Mesothelial cell of epicardium (in vitro differentiated cells): ENCODE measurements at places on chromosomes 1 and 21.
A peak's percentile ranks its signal among the peaks of the same experiment; 100 is the strongest.

DNA sequence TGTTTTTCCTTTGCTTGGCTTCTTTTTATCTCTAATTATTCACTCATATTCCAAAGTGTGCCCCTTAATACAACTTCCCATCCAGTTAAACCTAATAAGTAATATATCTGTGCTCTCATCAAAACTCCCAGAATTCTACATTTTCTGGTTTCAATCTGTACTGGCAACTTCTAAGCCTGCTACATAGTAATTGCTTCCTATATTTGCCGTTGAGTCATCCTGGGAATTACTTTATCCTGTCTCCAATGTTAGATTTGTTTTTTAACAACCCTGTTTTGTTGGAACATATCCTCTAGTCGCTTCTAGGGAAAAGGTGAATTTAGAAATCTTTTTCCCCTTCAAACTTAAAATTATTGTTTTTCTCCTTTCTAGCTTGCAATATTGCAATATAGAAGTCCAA, 620.5 kb upstream of the PKN2 start:
- DNase-seq: no peak

GRCh38 chr1:220905650-220906560, 26.7 kb downstream of the HLX start:
- no peak for DNase-seq

DNA sequence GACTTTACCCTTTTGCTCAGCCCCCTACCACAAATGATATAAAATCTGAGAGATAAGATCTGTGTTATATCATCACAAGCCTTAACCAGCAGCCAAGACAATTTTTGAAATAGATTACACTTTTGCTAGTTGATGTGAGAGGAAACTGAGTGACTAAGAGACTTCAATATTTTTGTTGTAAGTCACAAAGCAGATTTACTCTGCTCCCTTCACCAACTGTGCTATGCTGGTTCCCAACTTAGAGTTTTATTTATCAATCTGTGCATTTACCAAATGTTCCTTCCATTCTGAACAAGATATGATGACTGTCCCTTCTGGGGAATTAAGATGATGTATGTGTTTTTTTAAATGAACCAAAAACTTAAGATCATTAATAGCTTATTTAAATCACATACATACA, 12.1 kb upstream of the GRIK1 start:
- DNase-seq: no peak

GRCh38 chr1:1179983-1180861, 6.5 kb downstream of the TTLL10 start:
- DNase-seq: no peak

DNA sequence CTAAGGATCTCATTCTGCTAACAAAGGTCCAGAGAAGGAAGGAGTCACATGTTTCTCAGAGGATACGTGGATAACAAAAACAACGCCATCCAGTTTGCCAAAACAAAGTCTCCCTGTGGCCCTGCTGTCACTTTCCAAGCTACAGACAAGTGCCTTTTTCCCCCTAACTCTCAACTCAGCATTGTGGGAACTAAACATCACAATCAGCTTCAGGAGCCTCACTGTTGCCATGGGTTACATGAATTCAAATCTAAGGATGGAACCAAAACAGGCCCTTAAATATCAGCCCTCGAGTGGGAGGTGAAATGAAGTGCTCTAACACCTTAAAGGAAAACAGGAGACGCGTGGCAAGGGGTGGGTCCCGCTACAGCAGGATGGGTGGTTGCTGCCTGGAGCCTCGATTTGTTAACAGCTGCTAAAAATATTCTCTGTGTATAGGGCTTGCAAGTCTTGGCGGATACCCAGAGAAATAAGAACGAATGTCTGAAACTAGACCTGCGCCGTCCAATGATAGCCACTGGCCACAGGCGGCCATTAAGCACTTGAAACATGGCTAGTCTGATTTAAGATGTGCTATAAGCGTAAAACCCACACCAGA, 66.4 kb upstream of the SOD1 start:
- no peak for DNase-seq

DNA sequence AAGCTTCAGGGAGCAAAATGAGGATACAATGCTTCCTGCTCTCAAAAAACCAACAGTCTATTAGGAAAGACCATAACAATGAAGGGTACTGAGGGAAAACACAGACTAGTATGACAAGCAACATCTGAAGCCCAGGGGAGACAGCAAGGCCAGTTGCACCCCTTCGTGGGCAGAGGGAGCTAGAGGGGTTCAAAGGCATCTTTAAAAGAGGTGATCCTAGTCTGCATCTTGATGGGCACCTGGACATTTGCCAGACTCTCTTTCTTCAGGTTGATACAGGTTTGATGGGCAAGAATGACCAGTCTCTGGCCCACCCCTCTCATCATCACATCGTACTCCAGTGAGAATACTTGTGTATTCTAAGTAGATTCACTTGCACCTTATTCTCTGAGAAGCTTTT, 177.7 kb downstream of the VAV3 start:
- DNase-seq: no peak

GRCh38 chr1:180928331-180929230, 15.9 kb downstream of the KIAA1614 start:
- DNase-seq: no peak

DNA sequence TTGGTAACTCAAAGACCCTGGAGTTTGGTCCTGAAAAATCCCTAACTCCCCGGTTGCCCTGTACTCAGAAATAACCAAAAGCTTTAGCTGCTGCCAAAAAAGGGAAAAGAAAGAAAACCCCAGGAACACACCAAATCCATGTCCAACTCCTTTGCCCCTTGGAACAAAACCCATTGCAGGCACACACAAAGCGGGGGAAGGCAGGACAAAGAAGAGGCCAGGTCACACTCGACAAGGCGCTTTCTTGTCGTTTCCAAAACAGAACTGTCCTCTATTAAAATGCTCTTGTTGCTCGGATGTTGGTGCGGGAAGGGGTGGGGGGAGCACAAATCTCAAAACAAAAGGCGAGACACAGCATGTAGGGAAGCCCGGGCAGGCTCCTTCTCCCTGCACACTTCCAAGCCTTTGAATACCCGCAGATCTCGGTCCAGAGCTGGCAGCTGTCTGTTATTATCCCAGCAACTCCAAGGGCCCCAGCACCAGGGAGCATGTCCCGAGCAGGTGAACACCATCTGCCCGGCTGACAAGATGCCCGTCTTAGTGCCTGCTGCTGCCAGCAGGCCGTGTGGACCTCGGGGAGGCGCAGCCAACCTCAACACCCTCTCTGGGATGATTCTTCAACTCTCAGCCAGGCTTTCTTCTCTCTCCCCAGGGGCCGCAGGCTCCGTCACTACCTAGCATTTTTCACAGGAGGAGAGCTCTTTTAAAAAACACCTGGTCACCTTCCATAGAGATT, 96.4 kb downstream of the SSBP3 start:
- DNase-seq: no peak

- no peak for DNase-seq
These were observed 16.3 kb downstream of the PDZK1 start for GRCh38 chr1:145690587-145691558.

DNA sequence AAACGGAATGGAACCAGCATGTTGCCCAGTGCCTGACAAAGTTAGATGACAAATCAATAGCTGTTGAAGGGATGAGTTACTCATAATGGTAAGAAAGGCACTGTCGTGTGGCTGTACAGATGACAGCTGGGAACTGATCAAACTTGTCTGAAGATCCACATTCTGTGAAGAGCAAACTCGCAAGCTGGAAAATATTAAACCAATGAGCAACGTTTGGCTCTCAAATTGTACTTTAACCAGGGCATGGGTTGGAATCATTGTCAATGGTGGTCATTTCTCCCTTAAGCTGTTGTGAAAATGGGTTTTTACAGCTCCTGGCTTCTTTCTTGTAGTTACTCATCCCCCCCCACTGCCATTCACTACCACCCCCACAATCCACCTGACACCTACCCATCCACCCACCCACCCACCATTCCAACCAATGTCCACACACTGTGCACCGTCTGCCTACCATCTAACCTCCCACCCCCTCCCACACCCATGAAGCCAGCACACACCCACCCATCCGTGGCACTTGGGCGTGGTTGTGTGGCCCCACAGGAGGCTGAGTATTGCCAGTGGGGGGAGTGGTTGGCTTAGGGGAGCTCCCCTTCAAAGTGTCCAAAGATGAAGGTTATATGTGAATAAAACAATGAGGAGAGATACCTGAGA, 46.7 kb downstream of the CLDN14 start:
- DNase-seq: no peak

- DNase-seq: no peak
These were observed 84.1 kb upstream of the RRP15 start for GRCh38 chr1:218200979-218201378.

GRCh38 chr1:10398734-10399443, at the start of gene PGD:
TSS of gene PGD (plus strand) at chr1:10399064. CDS start at chr1:10399118, 54 bp downstream.
- DNase-seq: peak; percentile 98

DNA sequence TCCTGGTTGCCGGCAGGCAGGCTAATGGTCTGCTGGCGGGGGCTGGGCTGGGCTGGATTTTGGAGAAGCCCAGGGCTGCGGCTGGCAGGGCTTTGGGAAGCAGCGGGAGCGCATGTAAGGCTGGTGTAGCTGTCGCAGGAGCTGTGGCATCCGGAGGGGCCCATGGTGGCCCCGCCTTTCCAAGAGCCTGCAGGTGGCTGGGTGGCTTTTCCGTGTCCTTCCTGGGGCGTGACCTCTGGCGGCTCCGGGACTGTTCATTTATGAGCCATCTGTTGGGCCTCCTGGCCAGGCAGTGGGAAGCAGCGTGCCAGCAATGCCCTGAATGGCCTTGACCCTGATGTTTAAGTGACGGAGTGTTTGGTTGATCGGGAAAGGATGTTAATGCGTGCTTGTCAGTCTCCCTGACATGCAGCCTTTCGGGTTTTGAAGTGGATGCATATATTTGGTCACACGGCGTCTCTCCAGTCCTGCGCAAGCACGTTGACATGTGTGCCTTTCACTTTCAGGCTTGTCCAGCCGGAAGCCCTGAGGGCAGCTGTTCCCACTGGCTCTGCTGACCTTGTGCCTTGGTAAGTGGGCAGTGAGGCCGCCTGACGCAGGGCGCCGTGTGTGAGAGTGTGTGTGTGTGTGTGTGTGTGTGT, 38.5 kb downstream of the AGPAT3 start:
- no peak for DNase-seq

GRCh38 chr1:96334236-96334557, 387.4 kb upstream of the PTBP2 start:
- DNase-seq: no peak

GRCh38 chr1:161943737-161944136, 79.9 kb downstream of the OLFML2B start:
- DNase-seq: no peak

GRCh38 chr1:5637171-5637570, 355.1 kb downstream of the NPHP4 start:
- DNase-seq: peak; percentile 28

DNA sequence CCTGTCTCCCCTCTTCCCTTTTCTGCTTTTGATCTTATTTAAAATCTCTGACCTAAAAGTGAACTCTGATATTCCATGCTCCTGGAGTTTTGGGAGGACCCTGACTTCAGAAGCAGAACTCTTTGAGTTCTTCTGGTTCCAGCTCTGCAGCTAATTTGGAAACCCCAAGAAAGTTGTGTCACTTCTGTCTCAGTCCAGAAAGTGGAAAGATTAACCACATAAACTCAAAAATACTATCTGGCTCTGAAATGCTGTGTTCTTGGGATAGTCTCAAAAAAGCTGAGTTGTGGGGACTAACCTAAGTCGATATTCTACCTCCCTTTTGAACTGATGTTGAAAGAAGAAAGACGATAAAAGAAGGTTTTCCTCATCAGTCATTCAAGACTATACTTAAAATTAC, 59.8 kb downstream of the ITPKB start:
- no peak for DNase-seq

- no peak for DNase-seq
These were observed 1441.0 kb downstream of the BRINP3 start for GRCh38 chr1:189036628-189037027.

DNA sequence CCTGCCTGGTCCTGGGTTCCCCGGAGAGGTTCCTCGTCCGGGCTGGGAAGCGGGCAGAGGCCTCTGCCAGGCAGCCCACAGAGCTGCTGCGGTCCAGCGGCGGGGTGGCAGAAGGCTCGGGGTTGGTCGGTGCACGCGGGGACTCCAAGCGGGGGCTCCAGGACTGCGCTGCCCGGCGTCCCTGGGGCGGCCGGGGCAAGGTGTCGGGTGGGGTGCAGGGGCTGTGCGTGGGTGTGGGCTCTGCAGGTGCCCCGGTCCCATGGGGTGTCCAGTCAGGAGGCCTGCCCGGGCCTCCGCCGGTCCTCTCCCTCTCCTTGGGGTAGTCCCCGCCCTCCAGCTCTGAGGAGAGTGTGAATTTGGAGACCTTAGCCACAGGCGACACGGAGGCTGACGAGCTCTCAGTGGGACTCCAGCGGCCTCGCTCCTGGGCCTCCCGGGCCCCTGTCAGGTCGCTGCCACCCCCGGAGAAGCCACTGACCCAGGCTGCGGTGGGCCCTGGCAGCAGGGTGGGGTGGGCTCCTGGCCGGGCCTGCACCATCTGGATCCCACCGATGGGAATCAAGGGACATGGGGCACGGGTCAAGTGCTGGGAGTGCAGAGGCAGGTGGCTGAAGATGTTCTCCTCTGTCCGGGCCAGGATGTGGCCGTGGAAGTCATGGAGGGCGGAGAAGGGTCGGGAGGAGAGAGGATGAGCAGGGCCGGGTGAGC, 26.2 kb upstream of the EDN2 start:
- no peak for DNase-seq

DNA sequence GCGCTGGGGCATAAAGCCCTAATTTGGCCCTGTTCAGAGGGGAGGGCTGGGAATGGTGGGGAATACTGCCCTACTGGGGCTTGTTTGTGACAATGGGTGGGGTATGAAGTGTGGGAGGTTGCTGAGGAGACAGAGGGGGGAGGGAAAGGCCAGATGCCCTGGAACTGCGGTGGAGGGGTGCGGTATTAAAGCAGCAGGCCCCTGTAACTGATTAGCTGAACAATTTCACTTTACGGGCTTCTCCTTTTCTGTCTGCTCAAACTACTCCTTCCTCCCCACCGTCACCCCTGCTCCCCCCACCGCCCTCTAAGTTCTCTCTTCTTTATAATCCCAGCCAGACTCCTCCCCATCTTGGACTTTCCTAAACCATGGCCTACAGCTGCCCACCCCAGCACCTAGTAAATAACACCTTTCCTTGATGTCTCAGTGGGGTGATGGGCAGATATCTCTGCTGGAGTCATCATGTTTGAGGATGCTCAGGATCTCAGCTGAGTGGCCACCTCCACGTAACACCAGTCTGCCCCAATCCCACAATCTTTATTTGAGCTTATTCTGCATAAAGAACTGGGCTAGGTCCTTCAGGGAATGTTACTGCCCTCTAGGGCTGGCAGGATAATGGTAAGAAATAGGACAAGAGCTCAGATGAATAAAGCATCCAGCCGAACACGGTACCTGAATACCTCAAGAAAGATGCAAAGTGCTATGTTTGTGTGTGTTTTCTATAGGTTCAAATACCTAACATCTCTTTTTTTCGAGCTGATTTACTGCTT, 33.5 kb downstream of the XCL1 start:
- no peak for DNase-seq

DNA sequence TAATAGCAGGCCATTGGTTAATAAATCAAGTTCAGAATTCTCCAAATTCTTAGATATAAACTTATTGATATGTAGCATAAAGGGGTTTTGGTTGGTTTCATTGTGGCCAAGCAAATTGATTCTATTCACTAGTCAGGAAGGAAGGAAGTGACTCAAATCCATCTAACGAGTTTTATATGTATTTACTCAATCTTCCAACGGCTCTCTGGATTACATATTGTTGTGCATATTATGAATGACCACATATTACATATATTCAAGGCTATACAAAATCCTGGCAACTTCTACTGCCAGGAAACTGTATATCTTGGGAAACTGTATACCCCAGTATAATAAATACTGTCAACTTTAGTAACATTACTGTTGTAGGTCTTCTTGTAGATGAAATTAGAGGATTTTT, 20.1 kb upstream of the PDE4B start:
- no peak for DNase-seq
